Nucleus accumbens (tissue), 56 donors: ENCODE measurements at places on chromosomes 2 and 18.
A peak's percentile ranks its signal among the peaks of the same experiment; 100 is the strongest.

DNA sequence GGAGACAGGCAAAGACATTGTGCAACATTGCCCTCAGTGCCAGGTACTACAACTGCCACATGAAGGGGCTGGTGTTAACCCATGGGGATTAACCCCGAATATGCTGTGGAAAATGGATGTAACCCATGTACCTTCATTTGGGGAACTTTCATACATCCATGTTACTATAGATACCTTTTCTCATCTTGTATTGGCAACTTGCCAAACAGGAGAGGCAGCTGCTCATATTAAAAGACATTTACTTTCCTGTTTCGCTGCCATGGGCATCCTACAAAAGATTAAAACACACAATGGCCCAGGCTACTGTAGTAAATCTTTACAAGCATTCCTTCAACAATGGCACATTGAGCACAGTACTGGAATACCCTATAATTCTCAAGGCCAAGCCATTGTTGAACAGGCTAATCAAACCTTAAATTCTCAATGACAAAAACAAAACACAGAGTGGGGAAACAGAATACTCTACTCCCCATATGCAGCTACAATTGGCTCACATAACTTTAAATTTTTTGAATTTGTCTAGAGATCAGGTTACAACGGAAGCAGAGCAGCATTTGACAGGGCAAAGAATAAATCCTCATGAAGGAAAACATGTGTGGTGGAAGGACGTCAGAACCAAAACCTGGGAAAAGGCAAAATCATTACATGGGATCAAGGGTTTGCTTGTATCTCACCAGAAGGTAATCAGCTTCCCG is 1723.5 kb upstream of the LRRTM1 start:
- no peak for DNase-seq

DNA sequence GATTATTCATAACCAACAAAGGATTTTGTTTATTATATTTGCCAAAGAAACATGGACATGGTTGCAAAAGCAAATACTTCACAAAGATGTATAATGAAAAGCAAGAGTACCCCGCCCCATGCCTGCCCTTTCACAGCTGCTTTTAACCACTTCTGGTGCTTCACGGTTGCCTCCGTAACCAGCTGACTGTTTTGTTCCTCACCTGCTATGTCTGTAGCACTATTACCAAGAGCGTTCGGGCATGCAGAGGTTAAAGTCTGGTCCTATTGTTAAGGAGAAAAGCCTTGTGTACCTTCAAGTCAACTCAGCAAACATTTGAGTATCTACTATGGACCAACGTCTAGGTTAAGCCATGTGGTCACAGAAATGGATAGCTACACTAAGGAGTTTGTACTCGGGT is 115.2 kb upstream of the FOSL2 start:
- DNase-seq, result no peak

GRCh38 chr2:200515155-200515554 is 5.3 kb upstream of the KCTD18 start:
- no peak for DNase-seq

- no peak for DNase-seq
Observed at GRCh38 chr18:41145516-41145915, 809.5 kb upstream of the PIK3C3 start.

DNA sequence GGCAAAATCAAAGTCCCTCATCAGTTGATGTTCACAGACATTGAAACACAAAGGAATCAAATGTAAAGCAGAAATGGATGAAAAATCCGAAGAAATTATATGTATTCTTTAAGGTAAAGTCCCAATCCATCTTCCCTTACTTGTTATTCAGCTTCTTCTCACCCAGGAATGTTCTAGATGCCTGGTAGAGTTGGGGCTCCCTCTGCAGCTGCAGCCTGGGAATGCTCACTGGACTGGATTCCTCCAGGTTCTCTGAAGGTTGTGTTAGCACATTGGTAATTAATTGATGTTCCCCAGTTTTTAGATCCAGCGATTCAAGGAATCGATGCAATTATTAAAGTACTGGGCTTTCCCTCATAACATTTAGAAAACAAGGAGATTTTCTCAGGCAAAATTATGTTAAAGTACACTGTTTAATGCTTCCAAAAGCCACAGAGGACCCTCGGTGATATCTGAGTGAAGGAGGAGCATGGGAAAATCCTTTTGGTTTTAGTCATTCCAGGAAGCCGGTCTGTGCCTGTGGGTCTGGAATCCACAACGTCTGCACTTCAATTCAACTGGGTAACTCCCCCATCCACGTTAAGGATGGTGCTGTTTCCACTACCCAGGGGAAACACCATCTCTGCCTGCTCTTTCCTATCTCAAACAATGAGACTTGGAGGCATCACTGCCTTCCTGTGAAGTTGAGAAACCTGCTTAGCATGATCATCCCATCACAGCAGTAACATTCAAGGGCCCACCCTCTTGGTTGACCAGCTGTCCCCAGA is 22.0 kb downstream of the NTSR2 start:
- DNase-seq, result no peak

DNA sequence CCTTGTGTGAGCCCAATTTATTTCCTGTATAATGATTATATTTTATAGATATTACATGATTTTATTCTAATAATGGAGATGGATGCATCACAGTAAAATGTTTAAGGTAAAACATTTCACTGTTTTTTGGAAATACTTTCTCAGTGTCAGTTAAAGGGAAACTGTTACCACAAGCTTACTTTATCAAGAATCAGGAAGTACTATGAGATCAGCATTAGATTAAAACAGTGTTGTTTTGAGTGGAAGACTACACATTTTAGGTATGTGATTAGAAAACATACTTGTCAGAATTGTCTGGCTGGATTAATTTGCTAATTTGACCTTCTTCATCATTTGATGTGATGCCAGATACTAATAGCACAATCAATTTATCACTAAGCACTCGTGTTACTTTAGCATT is at the start of gene HRH4:
Gene HRH4 (plus strand): TSS at position 250 of the 400 bp plus-strand sequence. CDS start 92 bp downstream, at position 342.
- no peak for DNase-seq

DNA sequence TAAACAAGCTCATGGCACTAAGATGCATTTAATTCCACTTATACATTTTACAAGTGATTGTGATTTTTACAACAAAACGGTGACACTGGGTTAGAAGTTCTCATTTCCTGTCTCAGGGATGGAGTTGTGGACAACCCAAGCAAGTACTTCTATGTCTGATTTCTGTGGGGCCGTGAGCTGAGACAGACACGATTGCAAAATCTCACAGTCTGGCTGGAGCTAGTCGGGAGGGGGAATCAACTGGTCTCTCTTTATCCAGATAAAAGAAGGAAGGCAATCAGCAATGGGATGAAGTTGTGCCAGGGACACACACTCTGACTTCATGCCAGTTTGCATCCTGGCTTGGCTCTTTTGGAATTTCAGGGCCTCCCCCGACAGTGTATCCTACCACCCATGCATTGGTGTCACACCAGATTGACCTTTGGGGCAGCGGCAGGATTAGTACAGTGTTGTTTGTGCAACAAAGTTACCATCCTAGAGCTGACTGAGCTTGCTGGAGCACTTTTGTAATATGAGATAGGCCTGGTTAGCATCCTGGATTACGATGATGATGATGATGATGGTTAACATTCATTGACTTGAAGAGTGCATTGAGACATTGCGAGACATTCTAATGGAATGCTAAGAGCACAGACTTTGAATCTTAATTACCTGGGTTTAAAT is 98.8 kb downstream of the CTAGE1 start:
- no peak for DNase-seq

- no peak for DNase-seq
Observed at GRCh38 chr18:47654988-47655387, 275.5 kb downstream of the SMAD2 start.

GRCh38 chr2:145751629-145752028 is 1231.7 kb upstream of the ZEB2 start:
- DNase-seq, result no peak

GRCh38 chr2:71277536-71278103 is 50.7 kb upstream of the PAIP2B start:
- peak; percentile 58 for DNase-seq

- no peak for DNase-seq
Observed at GRCh38 chr2:44906972-44907371, 34.5 kb upstream of the SIX3 start.

DNA sequence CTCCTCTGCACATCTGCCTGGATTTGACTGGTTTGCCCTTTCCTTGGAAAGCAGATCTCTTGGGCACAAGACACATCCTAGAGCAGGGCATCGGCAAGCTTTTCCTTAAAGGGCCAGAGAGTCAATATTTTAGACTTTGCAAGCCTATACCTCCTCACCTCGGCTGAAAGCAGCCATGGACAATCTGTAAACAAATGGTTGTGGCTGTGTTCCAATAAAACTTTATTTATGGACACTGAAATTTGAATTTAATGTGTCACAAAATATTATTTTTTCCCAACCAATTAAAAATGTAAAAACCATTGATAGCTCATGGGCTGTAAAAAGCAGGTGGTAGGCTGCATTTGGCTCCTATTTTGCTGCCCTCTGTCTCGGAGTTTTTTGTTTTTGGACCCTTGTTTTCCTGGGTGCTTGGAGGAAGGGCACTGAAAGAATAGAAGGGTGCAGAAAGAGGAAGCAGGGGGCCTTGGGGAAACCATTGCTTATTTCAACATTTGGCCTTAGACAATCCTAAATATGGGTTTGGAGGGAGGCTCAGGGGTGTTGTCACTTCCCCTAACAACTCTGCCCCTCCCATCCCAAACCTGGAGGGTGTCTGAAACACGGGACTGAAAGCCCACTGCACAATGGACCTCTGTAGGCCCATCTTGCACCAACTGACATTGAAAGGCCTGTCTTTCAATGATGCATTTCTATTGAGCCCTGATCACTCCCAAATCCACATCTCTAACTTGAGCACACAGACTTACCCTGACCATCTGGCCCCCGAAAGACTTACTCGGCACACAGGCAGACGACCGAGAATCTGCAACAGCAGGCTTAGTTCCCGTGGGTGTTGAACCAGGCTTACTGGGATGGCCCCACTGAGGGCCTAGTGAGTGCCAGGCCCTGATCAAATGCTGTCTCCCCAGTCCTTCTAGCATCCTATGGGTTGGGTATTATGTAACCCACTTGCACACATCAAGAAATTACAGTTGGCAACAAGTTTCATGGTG is 7.1 kb upstream of the ZFP36L2 start:
- no peak for DNase-seq

DNA sequence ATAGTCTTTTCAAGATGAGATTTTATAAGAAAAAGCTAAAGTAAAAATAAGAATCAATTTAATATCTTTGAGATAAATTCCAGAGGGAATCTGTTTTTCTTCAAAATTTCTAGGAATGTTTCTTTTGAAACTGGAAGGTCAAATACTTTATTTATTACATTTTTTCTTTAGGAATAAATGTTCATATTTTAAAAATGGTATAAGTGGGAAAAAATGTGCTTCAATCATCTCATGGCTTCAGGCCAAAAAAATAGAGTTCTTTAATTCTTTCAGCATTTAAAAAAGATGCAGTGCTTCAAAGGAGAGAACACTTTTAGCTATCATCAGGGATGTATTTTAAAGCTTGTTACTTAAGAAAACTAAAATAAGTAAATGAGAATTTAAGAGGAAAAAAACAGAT is 110.6 kb downstream of the NEB start:
- DNase-seq, result no peak

- no peak for DNase-seq
Observed at GRCh38 chr2:3547915-3548314, 10.2 kb downstream of the RNASEH1 start.

DNA sequence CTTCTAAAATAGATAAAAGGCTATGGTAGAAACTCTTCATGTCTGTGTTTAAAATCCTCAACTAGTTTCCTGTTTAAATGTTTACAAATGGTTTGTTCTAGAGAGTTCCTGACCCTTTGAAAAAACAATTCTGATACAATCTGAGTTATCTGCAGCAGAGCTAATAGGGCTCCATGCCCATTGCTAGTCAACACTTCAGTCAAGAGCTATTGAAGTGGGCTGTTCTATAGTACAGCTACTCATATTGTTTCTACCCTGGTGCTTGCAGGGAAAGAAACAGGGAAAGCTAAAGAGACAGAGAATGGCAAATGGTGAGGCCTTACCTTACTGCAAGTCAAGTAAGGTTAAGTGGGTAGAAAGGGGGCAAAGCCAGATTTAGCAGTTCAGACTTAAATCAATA is 112.3 kb upstream of the CAVIN2 start:
- no peak for DNase-seq

- DNase-seq, result no peak
Observed at GRCh38 chr2:191951376-191951775, 104.5 kb upstream of the CAVIN2 start.

DNA sequence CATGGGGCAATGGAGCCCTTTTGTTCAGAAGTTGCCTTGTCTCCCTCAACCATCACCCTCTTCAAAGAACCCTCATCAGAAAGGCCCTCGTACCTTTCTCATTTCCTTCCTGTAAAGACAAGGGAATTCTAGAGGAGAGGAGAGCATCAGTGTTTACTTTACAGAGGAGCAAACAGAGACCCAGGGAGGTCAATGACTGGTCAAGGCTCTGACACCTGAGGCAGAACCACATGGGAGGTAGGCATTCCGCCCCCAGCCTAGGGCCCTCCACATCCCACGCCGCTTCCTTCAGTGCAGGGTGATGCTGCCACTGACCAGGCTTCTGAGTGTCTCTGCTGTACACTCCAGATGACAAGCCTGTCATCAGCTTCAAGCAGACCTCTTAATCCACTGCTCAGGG is 104.7 kb downstream of the NRP2 start:
- no peak for DNase-seq

DNA sequence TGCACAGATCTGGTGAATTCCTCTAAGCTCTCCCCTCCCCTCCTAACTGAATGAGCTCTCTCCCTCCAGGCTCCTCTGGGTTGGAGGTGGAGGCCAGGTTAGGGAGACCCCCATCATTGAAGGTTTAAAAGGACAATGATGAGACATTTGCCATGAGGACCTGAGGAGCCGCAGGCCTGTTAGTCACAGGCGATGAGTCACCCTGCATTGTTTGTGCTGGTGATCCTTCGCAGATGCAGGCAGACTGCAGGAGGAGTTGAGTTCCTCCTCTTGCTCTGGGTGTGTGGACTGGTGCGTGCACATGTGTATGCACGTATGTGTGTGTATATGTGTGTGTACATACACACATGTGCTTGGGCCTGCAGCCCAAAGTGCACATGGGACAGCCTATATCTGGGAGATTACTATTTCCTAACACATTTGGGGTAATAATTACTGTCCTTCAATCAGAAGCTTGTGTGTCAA is 42.0 kb downstream of the MCFD2 start:
- no peak for DNase-seq
